ENCODE measurements at places on chromosomes 2 and 18.

DNA sequence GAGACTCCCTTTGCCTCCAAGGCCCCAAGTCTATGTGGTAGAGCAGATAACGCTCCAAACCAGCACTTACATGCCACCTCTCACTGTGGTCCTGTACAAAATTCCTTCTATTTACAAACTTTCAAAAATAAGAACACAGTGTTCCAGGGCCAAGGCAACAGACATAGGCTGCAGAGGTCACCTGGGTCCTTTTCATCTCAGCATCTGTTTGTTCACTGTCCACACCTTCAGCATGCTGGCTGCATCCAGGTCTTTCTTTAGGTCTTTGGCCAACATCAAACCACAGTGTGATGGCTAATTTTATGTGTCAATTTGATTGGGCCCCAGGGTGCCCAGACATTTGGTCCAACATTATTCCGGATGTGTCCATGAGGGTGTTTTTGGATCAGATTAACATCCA, 20.0 kb upstream of the INO80C start:
- DNase-seq = no peak

DNA sequence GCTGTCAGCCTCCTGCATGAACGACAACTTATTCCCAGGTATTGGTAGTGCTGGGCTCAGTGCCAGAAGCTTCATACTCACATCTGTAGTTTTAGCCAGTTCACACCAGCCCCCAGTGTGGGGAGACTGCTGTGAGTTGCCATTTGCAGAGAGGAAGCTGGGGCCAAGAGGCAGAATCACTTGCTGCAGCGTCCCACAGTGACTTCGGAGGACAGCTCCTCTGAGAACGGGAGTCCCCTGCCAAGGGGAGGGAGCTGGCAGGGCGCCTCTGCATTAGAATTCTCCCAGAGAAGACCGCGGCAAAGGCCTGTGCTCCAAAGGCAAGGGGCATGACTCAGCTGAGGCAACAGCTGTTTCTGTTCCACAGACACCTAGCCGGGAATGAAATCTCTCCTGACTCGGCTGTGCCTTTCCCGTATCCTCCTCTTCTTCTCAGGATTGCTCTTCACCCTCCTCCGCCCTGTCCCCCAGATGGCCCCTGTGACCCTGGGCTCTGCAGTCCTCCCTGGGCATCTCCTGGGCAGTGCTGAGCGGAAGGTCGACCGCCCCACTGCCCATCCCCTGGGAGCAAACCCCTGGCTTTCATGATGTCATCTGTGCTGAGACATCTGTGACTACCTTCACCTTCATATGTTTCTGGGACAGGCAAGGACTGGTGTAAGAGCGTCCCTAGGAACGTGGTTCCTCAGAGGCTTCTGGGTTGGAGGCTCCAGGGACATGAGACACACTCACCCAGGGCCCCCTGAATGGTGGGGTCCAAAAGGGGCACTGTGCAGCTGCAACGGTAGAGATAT, 18.0 kb downstream of the MAL start:
- DNase-seq = no peak

DNA sequence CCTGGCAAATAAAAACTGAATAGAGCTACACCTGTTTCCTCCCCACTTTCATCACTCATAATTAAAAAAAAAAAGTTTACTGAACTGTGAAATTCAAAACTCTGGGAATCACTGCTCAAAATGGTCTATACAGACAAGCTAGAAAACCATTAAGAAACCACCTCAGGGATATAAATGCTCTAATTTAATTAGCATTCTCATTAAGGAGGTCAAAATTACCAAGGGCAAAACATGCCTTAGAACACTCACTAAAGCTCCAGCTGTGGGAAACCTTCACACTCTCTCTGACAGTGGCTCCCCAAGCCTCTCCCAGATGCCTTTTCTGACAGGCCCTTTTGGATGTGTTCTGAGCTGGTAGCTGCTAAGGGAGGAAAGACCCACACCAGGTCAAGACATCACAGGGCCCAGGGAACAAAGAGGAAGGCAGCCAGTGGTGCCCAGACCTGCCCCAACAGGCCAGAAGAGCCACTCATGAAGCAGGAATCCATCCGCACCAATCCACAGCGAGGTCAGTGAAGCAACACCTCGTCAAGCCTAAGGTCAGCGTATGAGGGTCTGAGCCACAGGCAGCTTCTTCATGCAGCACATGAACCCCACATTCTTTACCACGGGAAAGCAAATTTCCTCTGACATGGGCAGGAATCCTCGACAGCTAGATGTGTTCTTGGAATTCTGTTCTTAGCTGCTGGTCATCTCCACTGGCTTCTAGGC, 35.6 kb downstream of the XDH start:
- no peak for DNase-seq

DNA sequence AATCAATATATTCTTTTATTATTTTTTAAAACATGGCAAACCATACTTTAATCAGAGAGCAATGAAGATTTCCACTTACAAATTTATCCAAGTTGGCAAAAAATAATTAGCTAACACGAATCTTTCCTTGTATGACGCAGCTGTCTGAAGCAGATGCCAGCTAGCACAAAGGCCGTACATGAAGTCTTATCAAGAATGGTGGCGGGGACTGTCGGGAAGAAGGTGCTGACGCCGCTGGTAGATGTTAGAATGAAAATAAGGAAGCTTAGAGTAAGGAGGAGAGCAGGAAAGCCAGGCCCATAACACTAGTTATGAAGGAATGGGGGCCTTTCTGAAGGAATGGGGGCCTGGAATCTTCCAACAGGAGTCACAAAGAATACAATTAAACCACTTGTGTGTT, 96.7 kb downstream of the ZNF516 start:
- no peak for DNase-seq

- DNase-seq = no peak
These were observed 24.3 kb upstream of the PSME4 start for GRCh38 chr2:53994818-53995808.

- DNase-seq = no peak
These were observed 154.6 kb upstream of the CDH2 start for GRCh38 chr18:28331551-28331950.

DNA sequence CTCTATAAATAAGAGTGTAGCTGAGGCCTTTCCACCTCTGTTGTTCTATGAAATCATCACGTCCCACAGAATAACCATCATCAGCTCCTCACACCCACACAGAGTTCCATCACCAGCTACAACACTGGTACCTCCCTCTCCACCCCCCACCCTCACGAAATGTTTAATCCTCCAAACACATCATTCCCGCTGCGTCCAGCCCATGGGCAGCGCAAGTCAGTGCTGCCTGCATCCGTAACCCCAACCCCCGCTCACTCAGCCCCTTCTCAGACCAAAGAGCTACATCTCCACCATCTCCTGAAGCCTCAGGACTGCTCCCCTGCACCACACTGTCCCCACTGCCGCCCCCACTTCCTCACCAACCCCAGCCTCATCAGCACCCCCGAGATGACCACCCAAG, 19.4 kb downstream of the DNMT3A start:
- no peak for DNase-seq

DNA sequence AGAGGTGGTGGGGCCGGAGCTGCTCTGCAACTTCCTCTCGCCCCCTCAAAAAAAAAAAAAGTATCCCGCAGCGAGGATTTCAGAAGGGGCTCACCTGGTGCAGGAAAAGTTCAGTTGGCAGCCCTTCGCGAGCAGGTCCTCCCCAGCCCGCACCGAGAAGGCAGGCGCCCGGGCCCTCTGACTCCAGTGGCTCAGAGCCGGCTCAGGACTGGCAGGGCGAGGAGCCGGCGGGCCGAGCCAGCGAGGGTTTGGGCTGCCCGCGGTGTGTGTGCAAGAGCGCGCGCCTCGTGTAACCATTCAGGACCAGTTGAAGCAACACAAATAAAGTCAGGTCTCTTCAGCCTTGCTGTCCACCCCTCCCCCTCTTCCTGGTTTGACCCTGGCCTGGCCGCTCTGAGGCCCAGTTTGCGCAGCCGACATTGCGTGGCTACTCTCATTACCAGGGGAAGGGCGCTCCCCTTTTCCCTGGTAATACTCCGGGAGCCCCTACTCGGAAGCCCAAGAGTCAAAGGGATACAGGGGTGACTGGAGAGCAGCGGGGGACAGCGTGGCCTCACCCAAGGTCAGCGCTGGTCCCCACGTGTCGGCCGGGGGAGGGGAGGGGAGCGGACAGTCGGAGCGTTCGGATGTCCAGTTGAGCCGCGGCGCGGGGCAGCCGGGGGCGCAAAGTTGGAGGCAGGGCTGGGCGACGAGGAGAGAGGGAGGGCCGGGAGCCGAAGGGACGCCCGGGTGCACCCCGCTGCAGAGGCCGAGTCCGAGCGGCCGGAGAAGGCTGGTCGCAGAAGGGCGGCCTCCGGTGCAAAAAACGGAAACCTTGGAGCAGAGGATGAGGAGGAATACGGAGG, 12.3 kb downstream of the EN1 start:
- no peak for DNase-seq

DNA sequence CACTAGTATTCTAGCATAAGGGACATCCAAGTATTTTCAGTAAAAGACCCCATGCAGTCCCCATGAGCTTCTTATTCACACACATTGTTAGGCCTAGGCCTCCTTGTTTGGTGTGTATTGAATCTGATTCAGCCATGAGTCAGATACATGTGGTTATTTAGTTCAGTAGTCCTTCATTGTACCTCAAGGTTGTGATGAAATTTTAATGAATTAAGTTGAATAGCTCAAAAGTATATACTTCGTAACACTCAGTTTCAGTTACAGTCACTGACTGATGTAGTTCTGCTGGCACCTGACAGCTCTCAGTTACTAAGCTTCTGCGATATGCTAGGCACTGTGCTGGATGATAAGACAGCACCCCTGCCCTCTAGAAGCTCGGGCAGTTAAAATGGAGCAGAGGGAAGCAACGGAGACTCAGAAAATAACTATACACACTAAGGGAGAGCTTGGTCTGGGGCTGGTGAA, 86.4 kb downstream of the XRCC5 start:
- DNase-seq = no peak

DNA sequence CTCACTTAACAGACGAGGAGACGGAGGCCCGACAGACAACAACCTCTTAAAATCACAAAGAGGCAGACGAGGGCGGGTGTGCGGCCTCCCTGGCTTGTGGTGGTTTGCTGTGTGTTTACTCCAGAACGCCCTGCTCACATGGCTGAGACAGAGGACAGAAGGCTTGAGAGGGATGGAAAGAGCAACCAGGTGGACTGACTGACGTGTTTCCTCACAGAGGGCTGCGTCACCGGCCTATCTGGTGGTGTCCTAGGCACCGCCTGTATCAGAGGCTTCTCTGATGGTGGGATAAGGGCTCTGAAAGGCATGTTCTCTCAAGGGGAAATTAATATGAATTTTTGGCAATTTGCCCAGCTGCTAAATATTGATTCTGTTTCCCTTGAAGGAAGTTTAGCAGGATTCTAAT, 47.0 kb upstream of the RALBP1 start:
- DNase-seq = no peak

GRCh38 chr2:126085011-126085795, 570.8 kb upstream of the GYPC start:
- no peak for DNase-seq

- no peak for DNase-seq
These were observed 1465.5 kb downstream of the SUCLG1 start for GRCh38 chr2:82993609-82994008.

DNA sequence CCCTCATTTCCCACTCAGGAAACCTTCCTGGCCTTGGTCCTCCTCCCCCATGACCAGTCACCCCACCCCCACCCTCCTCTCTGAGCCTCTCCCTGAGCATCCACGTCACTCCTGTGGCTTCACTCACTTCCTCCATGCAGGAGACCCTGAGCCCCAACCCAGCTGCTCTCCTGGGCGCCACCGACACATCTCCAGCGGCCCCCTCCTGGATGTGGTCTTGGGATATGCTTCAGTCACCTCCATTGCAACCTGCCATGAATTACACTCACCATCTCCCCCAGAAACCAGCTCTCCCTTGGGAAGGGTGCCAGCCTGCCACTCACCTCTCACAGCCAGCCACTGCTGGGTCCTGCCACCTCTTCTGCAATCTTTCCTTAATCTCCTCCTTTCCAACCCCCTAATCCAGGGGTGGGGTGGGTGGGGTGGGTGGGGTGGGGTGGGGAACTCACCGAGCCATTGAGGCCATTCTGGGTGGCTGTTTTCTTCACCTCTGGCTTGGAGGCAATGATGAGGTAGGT, 44.8 kb downstream of the CENPO start:
- DNase-seq = no peak

GRCh38 chr18:29160170-29160569, 983.2 kb upstream of the CDH2 start:
- no peak for DNase-seq

- DNase-seq = no peak
These were observed 166.9 kb downstream of the MSH2 start for GRCh38 chr2:47569658-47570475.

DNA sequence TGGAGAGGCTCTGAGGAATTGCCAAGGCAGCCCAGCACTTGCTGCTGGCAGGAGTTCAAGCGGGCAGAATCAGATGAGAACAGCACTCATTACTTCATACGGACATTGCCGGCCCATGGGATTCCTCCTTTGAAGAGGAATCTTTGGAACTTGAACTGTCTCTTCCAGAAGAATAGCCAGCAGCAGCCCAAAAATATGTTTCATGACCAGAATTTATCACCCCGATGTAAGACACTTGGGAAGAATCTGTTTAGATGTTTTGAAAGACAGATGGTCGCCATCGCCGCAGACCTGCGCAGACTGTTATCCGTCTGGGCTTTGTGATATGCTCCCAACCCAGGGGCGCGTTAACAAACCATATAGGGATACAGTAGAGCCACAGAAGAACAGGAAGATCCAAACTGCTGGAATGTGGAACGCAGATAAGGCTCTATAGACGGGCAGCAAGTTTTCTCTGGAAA, 3.7 kb upstream of the ADI1 start:
- no peak for DNase-seq

- no peak for DNase-seq
These were observed 90.4 kb downstream of the NUP35 start for GRCh38 chr2:183214680-183215079.

DNA sequence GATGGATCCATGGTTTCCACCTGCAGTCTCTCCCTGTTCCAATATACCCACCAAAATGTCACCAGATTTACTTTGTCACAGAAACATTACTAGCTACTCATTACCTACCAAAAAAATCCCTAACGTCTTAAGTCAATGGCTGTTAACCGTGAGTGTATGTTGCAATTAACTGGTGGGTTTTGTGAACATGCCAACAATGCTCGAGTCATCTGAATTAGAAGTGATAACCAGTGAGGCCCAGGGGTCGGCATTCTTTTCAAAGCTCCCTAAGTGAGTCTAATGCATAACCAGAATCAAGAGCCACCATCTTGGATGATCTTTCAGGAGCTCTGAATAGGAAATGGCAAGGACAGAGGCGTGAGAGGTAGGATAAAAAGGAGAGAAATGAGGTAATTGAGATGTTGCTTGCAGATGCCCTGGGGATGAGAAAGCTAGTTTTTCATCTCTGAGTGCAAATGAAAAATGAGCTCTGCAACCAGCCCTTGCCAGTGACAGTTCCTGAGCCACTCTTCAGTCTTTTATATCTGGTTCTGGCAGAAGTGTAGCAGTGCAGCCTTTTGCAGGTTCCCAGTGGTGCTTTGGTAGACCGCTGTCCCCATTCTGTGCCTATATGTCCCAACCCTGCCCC, 130.0 kb upstream of the RND3 start:
- DNase-seq = no peak

- peak; percentile 53 for DNase-seq
These were observed 30.5 kb upstream of the VPS54 start for GRCh38 chr2:64049633-64050220.

Measured in activated effector memory CD4-positive, alpha-beta T cell treated with Interleukin-2 at 50 U/mL for 16 hours (primary cell).